Activated CD4-positive, CD25-positive, alpha-beta regulatory T cell (primary cell): ENCODE measurements at places on chromosomes 7 and 10.

DNA sequence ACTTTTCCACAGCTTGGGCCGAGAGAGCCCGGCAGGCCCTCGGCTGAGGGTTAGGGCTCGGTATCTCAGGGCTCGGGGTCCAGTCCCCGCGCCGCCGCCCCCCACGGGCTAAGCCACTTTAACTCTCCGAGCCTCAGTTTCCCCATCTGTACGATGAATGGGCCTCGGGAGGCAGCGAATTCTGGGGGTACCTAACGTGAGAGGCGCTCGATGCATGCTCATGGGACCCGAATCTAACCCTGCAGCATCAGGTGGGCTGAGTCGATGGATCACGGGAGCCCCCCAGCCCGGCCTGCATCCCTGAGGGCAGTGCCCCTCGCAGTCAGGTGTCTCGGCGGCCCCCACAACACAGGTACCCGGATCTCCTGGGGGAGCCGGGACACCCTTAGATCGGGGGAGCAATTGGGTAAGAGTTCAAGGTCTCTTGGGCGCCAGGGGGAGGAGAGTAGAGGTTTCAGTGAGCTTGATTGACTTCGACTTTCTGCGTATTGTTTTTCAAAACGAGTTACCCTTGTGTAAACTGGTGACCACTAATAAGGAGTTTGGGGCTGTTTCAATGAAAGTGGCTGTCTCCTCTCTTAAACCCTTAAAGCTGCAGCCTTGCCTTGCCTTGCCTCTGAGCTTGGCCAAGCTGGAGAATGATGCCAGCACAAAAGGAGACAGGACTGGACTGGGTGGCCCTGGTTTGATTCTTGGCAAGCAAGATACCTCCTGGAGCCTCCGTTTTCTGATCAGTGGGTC lies 631 bp downstream of the POR start:
- DNase-seq = no peak

DNA sequence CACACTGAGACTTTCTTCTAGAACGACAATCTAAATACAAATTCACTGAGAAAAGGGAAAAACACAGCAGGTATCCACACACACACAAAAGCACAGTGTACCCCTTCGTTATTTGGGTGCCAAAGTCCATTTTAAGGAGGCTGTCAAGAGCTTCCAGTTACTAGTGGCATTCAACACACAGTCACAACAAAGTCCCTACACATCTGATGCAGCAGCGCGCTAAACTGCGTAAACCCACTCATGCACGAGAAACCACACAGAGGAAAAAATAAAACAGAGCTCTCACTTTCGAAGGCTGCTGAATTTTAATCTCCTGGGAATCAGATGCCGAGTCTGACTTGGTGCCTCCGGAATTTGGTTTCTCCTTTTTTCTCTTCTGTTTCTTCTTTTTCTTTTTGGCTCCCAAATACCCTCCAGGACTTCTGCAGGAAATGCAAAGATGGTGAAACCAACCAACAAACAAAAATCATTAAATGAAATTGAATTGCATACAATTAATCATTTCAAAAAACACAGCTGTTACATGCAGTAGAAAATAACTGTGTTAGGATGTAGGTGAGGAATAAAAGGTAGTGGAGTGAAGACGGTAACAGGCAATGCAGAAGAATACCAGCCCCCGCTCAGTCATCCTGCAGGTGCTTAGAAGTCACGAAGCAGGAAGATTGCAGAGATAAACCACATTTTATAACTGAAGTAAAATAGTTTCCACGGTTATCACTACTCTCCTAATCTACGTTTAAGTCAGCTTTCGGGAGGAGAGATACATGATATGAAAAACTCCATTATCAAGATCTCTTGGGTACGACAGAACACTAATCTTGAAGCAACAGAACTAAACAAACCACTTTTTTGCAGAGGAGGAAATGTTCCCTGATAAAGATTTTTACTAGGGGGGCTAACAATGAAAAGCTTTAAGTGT lies 27.1 kb downstream of the NMT2 start:
- DNase-seq = no peak

- DNase-seq = no peak
Measured at GRCh38 chr7:2350055-2350454, 4.6 kb upstream of the EIF3B start.

GRCh38 chr7:69218576-69218975 lies 379.7 kb upstream of the AUTS2 start:
- no peak for DNase-seq

DNA sequence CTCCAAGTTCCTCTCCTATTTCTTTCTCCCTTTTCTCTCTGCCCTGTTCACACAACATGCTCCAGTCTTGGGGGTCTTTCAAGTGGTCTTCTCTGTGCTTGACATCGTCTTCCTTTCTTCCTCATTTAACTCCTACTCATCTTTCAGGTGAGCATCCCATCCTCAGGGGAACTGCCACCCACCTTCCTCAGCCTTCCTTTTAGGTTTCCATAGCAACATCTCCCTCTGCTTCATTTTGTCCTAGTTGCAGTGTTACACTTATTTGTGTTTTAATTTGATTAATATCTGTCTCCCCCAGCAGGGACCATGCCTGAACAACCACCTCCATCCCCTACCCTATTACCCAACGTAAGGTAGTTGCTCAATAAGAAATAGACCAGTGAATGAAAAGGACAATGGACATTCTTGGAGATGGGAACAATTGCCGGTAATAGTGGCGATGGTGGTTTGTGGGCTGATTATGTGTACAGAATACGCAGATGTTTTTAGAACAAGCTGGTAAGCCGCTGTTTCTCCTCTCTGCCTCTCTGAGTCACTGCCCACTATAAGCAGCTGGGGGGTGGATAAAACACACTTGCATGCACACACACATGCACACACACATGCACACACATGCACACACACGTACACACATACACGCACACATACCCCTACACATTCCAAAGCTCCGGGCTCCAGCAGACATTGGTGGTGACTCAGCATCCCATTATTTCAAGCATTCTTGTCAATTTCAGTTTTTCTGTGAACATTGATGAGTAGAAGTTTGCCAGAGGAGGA lies 251.6 kb downstream of the GATA3 start:
- no peak for DNase-seq

GRCh38 chr7:47817917-47818316 lies 130.3 kb downstream of the PKD1L1 start:
- no peak for DNase-seq

DNA sequence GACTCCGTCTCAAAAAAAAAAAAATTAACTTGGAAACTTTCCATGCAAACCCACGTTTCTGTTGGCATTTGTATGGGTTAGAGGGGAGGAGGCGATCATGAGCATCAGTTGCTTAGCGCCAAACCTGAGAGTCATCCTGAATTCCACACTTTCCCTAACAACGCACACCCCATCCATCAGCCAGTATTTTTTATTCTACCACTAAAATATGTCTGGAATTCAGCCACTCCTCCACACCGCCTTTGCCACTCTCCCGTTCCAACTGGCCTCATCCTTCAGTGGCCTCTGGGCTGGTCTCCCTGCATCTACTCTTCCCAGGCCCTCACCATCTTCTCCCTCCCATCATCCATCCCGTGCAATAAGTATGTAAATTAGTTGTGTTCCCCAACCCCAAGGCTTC lies 4.7 kb upstream of the LMBR1 start:
- DNase-seq = no peak
